Tibial artery (tissue), 4 donors: ENCODE measurements at places on chromosomes 1 and 21.
A peak's percentile ranks its signal among the peaks of the same experiment; 100 is the strongest.

- no peak for DNase-seq
- H3K27me3 ChIP-seq, result no peaks in the 10 kb centered on the region
- H3K27ac ChIP-seq, result no peak overlapping the region
- H3K4me3 ChIP-seq, result no peak overlapping the region
- H3K36me3 ChIP-seq, result no peaks in the 10 kb centered on the region
- no peaks in the 10 kb centered on the region for H3K4me1 ChIP-seq
Observed at GRCh38 chr1:77375990-77376389, 94.2 kb downstream of the AK5 start.

- peak within 1 kb of the TSS; percentile 94 for H3K27ac ChIP-seq
- H3K27me3 ChIP-seq, result no peaks in the 10 kb centered on the region
- H3K4me3 ChIP-seq, result peak within 1 kb of the TSS; percentile 86
- H3K36me3 ChIP-seq, result no peaks in the 10 kb centered on the region
Observed at GRCh38 chr1:94237291-94238226, at the start of gene ARHGAP29. TSS of gene ARHGAP29 (minus strand) at chr1:94237584. CDS start at chr1:94231611, 5,973 bp downstream.

GRCh38 chr21:42724226-42724920 is 71.0 kb downstream of the PDE9A start:
- H3K36me3 ChIP-seq, result no peaks in the 10 kb centered on the region
- no peaks in the 10 kb centered on the region for H3K4me1 ChIP-seq
- H3K4me3 ChIP-seq, result no peak overlapping the region

GRCh38 chr1:5225707-5226704 is 571.6 kb downstream of the AJAP1 start:
- no peaks in the 10 kb centered on the region for H3K4me1 ChIP-seq
- H3K27ac ChIP-seq, result no peak overlapping the region
- no peaks in the 10 kb centered on the region for H3K36me3 ChIP-seq
- no peak for DNase-seq
- no peaks in the 10 kb centered on the region for H3K27me3 ChIP-seq

DNA sequence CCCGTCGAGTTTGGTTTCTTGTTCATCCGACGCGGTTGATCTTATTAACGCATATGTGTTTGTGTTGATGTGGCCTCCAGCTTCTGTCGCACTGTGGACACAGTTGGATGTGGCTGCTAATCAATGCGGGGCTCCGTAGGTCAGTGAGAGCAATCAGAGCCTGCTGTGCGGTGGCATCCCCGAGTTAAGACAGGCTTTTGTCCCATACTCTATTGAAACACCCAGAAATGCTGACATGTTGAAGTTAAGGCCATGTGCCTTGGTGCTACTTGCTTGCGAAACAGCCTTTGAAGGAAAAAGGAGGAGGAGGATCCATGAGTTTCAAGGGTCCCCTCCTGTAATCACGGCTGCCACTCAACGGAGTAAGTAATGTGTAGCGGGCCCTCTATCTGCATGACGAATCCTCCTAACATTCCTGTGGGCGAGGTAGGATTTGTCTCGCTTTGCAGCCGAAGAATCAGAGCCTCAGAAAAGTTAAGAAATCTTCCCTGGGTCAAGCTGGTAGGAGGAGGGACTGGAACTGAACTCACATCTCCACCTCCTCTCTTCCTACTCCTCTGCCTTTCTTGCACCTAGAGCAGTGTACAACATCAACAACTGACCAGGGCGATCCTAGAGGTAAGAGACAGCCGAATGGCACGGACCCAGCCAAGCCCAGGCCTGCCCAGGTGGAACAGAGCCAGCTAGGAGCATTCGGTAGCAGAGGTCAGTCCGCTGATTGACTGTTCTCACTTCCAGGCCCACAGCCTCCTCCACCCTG is 19.5 kb downstream of the PDE9A start:
- no peak overlapping the region for H3K4me3 ChIP-seq
- no peak overlapping the region for H3K27ac ChIP-seq
- H3K27me3 ChIP-seq, result no peaks in the 10 kb centered on the region
- no peak for DNase-seq
- H3K36me3 ChIP-seq, result no peaks in the 10 kb centered on the region
- H3K4me1 ChIP-seq, result peaks cover 6% of the 10 kb centered on the region

GRCh38 chr1:194653385-194653784 is 1467.0 kb upstream of the B3GALT2 start:
- no peaks in the 10 kb centered on the region for H3K36me3 ChIP-seq
- DNase-seq, result no peak
- H3K27ac ChIP-seq, result no peak overlapping the region
- no peak overlapping the region for H3K4me3 ChIP-seq
- no peaks in the 10 kb centered on the region for H3K27me3 ChIP-seq

GRCh38 chr1:150365941-150366340 is 2.0 kb downstream of the RPRD2 start:
- no peaks in the 10 kb centered on the region for H3K36me3 ChIP-seq
- DNase-seq, result no peak

GRCh38 chr1:203189951-203190352 is 3.4 kb upstream of the CHI3L1 start:
- no peaks in the 10 kb centered on the region for H3K36me3 ChIP-seq
- peaks cover 9% of the 10 kb centered on the region for H3K4me1 ChIP-seq
- peak; percentile 58 for DNase-seq
- no peaks in the 10 kb centered on the region for H3K27me3 ChIP-seq
- H3K4me3 ChIP-seq, result no peak overlapping the region
- H3K27ac ChIP-seq, result no peak overlapping the region

GRCh38 chr1:20126041-20126805 is 6.9 kb upstream of the PLA2G2D start:
- no peak for DNase-seq
- H3K27ac ChIP-seq, result no peak overlapping the region
- no peak overlapping the region for H3K4me3 ChIP-seq
- peaks cover 2% of the 10 kb centered on the region for H3K4me1 ChIP-seq

GRCh38 chr1:15674386-15675159 is 9.5 kb upstream of the PLEKHM2 start:
- no peaks in the 10 kb centered on the region for H3K27me3 ChIP-seq
- no peak overlapping the region for H3K27ac ChIP-seq
- no peak for DNase-seq
- no peaks in the 10 kb centered on the region for H3K36me3 ChIP-seq

GRCh38 chr1:65717815-65718454 is 74.8 kb upstream of the PDE4B start:
- no peaks in the 10 kb centered on the region for H3K4me1 ChIP-seq
- H3K36me3 ChIP-seq, result no peaks in the 10 kb centered on the region
- H3K4me3 ChIP-seq, result no peak overlapping the region
- H3K27ac ChIP-seq, result no peak overlapping the region
- DNase-seq, result no peak

DNA sequence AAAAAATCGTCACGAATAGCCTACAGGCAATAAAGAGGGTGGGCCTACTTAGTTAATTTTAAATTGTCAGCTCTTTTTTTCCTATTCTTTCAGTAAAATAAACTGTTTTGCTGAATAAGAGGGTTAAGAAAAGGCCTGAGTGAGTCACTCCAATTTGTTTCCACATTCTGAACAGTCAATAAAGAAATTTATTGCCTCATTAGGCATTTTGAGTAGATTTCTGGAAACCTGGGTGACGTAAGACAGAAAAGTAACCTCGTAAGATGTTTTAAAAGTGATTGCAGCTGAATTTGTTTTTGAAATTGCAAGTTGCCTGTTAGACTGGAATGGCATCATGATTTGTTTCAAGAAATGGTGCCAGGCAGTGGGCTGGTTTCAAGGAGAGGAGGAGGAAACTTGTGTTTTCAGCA is 439.3 kb downstream of the USP25 start:
- H3K4me1 ChIP-seq, result no peaks in the 10 kb centered on the region
- H3K4me3 ChIP-seq, result no peak overlapping the region
- no peaks in the 10 kb centered on the region for H3K27me3 ChIP-seq

GRCh38 chr1:234879147-234880080 is 249.2 kb downstream of the TOMM20 start:
- H3K27me3 ChIP-seq, result no peaks in the 10 kb centered on the region
- DNase-seq, result no peak
- H3K27ac ChIP-seq, result no peak overlapping the region
- no peaks in the 10 kb centered on the region for H3K36me3 ChIP-seq

DNA sequence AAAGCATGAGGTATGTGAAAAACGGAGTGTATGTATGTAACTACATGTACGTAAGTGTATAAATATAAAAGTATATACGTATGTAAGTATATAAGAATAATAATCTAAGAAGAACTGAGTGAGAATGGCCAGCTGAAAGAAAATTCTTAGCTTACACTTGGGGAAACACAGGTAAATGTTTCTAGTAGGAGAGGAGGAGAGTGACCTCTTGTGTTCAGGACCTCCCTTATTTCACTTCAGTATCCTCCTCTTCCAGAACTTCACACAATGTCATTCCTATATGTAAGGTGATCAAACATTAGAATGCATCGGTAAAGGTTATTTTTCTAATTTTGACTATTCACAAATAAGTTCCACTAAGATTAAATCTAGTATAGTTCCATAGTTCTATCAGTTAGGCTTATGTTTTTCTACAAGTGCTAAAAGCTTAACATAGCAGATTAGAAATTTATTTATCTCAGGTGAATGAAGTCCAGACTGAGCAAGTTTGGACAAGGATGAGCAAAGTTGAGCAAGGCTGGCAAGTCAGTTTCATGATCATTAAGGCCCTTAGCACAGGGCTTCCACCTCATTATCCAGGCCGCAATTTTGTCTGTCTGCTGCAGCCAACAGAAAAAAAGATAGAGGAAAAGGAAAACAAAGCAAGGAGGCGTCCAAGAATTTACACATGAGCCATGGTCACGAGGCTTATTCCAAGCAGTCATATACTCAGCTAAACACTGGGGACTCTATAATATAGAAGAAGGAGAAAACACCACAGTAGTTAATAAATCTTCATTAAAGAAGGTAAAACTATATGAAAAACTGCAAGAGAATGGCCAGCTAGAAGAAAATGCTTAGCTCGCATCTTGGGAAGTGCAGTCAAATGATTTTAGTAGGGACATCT is 7.1 kb upstream of the MROH9 start:
- no peak for DNase-seq
- H3K27ac ChIP-seq, result peak overlapping the region; percentile 69
- no peaks in the 10 kb centered on the region for H3K4me1 ChIP-seq

DNA sequence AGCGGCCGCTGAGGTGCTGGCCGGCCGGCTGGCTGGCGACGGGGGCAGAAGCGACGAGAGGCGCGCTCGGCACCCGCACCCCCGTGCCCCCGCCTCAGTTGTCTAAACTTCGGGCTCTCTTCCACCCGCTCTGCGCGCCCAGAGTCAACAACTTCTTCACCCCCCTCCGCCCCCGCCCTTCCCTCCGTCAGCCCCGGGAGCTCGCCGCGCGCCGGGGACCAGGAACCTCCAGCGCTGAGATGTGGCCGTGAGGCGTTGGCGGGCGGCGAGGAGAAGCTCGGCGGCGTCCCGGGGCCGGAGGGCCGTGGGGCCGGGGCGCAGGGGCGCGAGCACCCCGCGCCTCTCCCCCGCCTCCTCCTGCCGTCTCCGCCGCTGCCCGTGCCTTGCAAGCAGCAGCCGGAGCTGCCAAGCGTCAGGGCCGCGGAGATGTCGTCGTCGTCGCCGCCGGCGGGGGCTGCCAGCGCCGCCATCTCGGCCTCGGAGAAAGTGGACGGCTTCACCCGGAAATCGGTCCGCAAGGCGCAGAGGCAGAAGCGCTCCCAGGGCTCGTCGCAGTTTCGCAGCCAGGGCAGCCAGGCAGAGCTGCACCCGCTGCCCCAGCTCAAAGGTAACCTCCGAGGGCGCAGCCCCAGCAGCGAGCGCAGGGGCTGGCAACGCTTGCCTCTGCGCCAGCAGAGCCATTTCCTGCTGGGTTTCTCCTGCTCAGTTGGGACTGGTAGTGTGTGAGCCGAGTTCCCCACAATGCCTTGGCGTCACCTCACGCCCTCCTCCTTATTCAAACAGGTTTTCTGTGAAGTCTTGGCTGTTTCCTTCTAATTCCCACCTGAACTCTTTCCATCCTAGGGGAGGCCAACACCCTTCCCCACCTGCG is 710 bp downstream of the PPP2R5A start:
- peak overlapping the region; percentile 88 for H3K4me3 ChIP-seq
- peaks cover 35% of the 10 kb centered on the region for H3K4me1 ChIP-seq
- H3K27ac ChIP-seq, result peak overlapping the region; percentile 99
- H3K36me3 ChIP-seq, result no peaks in the 10 kb centered on the region
- no peaks in the 10 kb centered on the region for H3K27me3 ChIP-seq

- DNase-seq, result no peak
- H3K4me3 ChIP-seq, result no peak overlapping the region
- H3K27ac ChIP-seq, result no peak overlapping the region
- no peaks in the 10 kb centered on the region for H3K4me1 ChIP-seq
Observed at GRCh38 chr1:225987491-225988316, 11.4 kb downstream of the SDE2 start.

- no peaks in the 10 kb centered on the region for H3K27me3 ChIP-seq
- H3K27ac ChIP-seq, result no peak overlapping the region
- H3K4me1 ChIP-seq, result peaks cover 13% of the 10 kb centered on the region
- DNase-seq, result no peak
- H3K4me3 ChIP-seq, result no peak overlapping the region
Observed at GRCh38 chr1:221437171-221437570, 304.7 kb downstream of the DUSP10 start.

DNA sequence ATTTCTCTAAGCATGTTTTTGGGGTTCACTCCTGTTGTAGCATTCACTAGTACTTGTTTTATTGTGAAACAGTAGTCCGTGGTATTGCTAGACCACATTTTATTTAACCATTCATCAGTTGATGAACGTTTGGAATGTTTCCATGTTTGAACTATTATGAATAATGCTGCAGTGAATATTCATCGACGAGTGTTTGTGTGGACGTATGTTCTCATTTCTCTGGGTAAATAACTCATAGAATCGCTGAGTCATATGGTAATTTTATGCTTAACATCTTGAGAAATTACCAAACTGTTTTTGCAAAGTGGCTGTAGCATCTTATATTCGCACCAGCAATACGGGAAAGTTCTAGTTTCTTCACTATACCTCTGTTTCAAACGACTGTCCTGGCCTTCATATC is 28.0 kb upstream of the KAZN start:
- DNase-seq, result no peak
- no peaks in the 10 kb centered on the region for H3K36me3 ChIP-seq
- peaks cover 10% of the 10 kb centered on the region for H3K27me3 ChIP-seq
- no peak overlapping the region for H3K27ac ChIP-seq
- H3K4me1 ChIP-seq, result no peaks in the 10 kb centered on the region

GRCh38 chr1:25197982-25198662 is 34.2 kb downstream of the SYF2 start:
- H3K4me3 ChIP-seq, result peak overlapping the region; percentile 39
- peak overlapping the region; percentile 54 for H3K27ac ChIP-seq
- H3K27me3 ChIP-seq, result no peaks in the 10 kb centered on the region
- H3K4me1 ChIP-seq, result peaks cover 7% of the 10 kb centered on the region

DNA sequence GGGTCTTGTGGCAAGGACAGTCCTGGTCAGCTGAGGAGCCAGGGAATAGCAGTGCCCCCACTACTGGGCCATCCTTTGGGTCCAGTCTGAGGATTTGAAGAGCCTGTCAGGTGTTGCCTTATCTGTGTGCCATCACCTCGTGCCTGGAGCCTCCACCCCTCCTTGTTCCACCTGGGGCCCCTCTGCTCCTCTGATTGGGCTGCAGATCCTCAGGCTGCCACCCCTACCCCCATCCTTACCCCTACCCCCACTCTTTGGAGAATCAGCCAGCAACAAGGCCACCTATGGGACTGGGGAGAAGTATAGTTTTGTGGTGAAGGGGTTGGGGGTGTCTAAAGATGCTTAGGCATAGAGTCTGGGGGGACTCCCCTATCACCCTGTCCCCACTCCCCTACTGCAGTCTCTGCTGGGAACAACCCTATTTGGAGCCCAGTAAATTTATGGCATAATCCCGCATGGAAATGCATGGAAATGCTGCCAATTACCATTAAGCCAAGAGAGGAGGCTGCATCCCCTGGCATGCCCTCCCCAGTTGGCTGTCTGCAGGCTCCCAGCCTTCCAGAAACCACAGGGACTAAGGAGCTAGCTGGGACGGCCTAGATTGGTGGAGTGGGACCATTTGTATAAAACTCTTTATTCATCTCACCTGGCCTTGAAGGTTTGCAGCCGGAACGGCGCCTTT is 142.7 kb upstream of the CSF3R start:
- no peak overlapping the region for H3K27ac ChIP-seq
- no peak for DNase-seq
- H3K4me1 ChIP-seq, result no peaks in the 10 kb centered on the region
